Vagina (tissue), 2 donors: ENCODE measurements at places on chromosomes 12 and 14. TPM values are rescaled to one million over a fixed set of nuclear protein-coding genes. Genes with fewer than 3 reads are reported as not detected.

GRCh38 chr12:16329594-16329993 lies 17.9 kb upstream of the MGST1 start:
- DNase-seq: no peak

- DNase-seq: no peak
Measured at GRCh38 chr12:92796650-92797049, 93.9 kb downstream of the PLEKHG7 start.

DNA sequence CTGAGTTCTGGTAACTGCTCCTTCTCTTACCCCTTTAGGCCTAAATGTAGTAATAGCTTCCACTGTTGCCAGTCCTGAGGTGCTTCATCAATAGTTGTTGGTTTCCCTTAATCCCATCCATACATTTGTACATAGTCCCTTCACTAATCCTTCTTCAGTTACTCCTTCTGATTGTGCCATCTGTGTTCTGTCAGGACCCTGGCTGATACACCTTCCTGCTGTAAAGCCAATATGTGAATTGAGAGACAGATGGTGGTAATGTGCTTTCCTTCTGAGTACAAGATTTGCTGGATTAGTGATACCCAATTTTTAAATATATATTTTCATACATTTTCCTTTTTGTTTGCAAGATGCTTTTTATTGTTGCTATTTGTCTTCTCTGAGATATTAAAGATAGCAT lies 66.4 kb downstream of the OTOGL start:
- no peak for DNase-seq

Gene SYNDIG1L
- not detected for total RNA-seq

- DNase-seq: no peak
Measured at GRCh38 chr14:60051721-60052221, 40.0 kb upstream of the PCNX4 start.
